ENCODE measurements at places on chromosomes 7 and 10. TPM values are rescaled to one million over a fixed set of nuclear protein-coding genes. Genes with fewer than 3 reads are reported as not detected.

LGI1 gene
- not detected for total RNA-seq

PI4K2A gene
- 8.4 TPM for total RNA-seq

SOSTDC1 gene
- total RNA-seq = not detected

CCDC3 gene
- total RNA-seq = 1.5 TPM

IQCE gene
- 3.2 TPM for total RNA-seq

PURB gene
- total RNA-seq = 12.1 TPM

GPR37 gene
- total RNA-seq = 0.16 TPM

ZPBP gene
- not detected for total RNA-seq

CH25H gene
- total RNA-seq = 0.65 TPM

RADIL gene
- 1.3 TPM for total RNA-seq

ADRA2A gene
- 0.16 TPM for total RNA-seq

CYP2C19 gene
- not detected for total RNA-seq

CNNM1 gene
- not detected for total RNA-seq

SPDYE18 gene
- total RNA-seq = 0.49 TPM

NUDT13 gene
- 1.4 TPM for total RNA-seq

NKX2-3 gene
- total RNA-seq = under 0.01 TPM

ABCB1 gene
- 4.5 TPM for total RNA-seq

FAM25G gene
- not detected for total RNA-seq

FAM25A gene
- not detected for total RNA-seq

CUL2 gene
- total RNA-seq = 19.9 TPM

HIPK2 gene
- total RNA-seq = 13.5 TPM

MEOX2 gene
- total RNA-seq = 23.5 TPM

PRKG1 gene
- total RNA-seq = 10.1 TPM

HYAL4 gene
- total RNA-seq = 1.2 TPM

AKR1C4 gene
- total RNA-seq = not detected

OR13A1 gene
- not detected for total RNA-seq

ECHDC3 gene
- total RNA-seq = 2.1 TPM

IQUB gene
- 0.31 TPM for total RNA-seq

LLCFC1 gene
- not detected for total RNA-seq

FAM180A gene
- 0.16 TPM for total RNA-seq

PIP gene
- total RNA-seq = not detected
